ENCODE measurements at places on chromosomes 1 and 21.

DNA sequence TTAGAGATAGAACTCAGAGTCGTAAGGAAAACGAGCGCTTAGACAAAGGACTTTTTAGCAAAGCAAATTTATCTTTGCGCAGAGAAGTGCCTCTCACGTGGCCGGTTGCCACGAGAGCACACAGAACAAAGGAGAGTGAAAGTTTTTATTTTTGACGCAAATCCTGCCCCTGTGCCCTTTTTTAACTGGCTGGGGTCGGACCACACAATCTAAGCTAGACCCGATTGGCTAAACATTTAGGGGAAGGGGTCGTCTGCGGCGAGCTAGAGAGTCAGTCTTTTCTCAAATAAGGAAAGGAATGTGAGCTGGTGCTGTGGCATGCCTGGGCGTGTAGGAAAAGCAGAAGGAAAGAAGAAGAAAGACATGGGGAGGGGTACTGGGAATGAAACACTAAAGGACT, 2.4 kb downstream of the KRTAP10-2 start:
- no peak for DNase-seq

- DNase-seq: no peak
Measured at GRCh38 chr1:21913258-21913657, 23.9 kb downstream of the HSPG2 start.

DNA sequence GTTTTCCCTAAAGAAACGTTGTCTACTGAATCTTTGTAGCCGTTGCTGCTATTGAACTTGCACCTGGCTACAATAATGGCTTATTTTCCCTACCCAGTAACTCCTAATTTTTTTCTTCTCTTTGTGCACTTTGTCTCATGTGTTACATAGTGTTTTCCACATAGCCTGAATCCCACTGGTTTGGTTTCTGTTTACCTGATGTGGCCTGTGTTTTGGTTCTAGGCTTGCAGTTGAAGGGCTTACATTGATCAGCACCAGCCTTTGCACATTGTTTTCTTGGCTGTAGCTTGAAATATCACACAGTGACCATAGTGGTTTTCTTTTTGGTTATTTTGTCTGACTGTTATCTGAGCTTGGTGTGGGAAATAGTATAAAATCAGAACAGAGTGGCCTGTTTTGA, 29.5 kb downstream of the ST3GAL3 start:
- no peak for DNase-seq

DNA sequence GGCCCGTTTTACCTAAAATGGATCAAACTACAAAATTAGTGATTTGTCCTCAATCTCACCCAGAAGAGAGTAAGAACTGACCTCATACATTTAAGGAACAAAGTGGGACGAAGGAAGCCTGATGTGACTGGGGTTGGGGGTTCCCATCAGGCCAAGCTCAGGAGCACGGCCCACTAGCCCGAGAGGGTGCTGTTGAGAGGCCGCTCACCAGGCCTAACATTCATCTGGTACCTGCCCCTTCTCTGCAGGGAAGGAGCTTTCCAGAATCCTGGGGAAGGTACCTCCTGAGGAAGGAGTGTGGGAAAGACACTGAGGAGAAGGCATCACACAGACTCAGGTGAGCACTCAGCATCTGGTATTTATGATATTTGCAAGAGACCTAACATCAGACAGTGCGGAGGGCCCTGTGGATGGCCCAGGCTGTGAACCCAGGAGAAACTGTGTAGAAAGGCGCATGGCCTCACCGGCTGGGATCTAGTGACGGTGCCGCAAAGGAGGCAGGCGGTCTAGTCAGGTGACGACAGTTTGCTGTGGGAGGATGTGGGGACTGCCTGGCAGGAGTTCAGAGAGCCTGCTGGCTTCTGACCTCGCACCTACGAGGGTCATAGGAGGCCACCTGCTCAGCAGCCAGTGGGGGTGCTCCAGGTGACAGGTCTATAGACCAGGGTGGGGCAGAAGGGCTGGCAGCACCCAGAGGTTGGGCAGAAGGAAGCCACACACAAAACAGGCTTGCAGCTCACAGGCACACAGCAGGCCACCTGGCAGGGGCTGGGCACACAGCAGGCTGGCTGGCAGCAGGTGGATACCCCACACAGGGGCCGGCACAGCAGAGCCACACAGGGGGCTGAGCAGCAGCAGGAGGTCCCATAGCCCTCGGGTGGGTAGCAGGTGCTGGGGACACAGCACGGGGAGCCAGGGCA, 543 bp downstream of the KRTAP12-4 start:
- DNase-seq: peak; percentile 27

GRCh38 chr1:218494449-218494852, 149.3 kb downstream of the TGFB2 start:
- no peak for DNase-seq

DNA sequence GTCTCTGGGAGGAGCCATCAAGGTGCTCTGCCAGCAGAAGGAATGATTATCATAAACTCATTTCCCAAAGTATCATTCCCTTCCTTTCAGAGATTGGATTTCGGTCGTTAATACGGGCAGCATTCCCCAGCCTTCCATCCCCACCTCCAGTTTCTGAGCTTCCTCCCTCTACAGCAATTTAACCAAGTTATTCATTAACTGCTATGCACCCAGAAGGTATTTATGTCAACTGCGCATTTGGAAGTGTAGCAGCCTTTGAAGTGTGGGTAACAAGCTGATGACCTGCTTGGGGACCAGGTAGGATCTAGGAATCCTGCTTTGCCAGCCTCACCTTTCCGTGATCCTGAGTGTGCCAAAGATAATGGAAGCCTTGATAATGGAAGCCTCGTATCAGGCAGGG, 172.4 kb upstream of the IGSF21 start:
- no peak for DNase-seq

GRCh38 chr21:41610042-41610839, 102.3 kb upstream of the TMPRSS2 start:
- DNase-seq: no peak
